Activated T-helper 1 cell treated with Interleukin-2 at 50 U/mL for 16 hours (primary cell): ENCODE measurements at places on chromosomes 11 and 22.

DNA sequence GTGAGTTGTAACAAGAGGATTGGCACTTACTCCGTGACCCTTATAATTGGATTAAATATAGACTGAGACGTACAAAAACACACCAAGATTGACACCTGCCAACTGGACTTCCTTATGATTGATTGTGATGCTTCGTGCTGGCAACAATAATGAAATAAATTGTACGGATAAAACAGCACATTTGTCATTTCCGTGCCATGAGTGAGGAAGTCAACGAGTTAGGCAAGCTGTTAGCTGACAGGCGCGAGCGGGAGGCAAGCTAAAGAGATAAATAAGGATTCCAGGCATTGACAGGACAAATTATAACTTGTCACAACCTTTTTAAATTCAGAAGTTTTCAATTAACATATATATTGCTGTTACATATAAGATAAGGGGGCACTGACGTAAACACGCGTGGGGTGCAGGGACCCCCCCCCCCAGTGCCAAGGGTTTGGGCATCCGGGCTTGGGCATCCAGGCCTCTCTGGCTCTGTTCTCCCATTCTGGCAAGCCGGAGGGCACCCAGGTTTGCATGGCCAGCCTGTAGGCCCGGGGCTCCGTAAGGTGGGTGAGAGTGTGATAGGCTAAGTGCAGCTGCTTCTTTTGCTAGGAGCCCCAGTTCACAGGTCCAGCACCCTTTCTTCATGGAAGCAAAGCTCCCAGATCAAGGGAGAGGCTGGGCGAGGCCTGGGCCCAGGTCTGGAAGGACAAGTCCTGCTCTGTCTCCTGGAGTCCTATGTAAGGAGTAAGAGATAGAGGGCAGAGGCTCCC is 11.2 kb upstream of the PAX6 start:
- no peak for DNase-seq

- no peak for DNase-seq
Observed at GRCh38 chr11:36086366-36086765, 142.5 kb downstream of the LDLRAD3 start.

DNA sequence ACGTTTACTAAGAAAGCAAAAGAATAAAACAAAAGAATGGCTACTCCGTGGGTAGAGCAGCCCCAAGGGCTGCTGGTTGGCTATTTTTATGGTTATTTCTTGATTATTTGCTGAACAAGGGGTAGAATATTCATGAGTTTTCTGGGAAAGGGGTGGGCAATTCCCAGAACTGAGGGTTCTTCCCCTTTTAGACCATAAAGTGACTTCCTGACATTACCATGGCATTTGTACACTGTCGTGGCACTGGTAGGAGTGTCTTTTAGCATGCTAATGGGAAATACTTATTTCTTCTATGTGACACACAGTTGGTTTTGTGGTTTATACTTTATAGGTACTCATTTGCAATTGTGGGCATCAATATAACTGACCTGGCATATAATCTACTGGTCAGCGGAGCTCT is 56.3 kb downstream of the SLN start:
- DNase-seq: no peak

DNA sequence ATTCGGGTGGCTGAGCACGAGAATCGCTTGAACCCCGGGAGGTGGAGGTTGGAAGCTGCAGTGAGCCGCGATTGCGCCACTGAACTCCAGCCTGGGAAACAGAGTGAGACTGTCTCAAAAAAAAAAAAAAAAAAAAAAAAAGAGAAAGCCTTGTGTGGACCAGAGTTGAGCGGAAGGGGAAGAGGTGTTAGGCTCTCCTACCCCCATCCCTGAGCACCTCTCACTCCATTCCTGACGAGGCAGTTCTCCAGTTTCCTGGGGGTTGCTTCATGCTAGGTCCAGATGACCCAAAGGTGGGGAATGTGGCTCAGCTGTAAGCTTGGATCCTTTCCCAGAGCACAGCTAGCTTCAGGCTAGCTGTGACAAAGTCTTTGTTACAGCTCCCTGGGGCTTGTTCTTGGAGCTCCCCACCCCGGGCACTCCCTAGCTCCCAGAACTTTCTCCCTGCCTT is 8.8 kb upstream of the DNAL4 start:
- DNase-seq: no peak

- no peak for DNase-seq
Observed at GRCh38 chr11:6012035-6012668, 5.4 kb upstream of the OR56A4 start.

GRCh38 chr22:40712311-40712710 is 33.0 kb downstream of the MCHR1 start:
- DNase-seq: no peak

DNA sequence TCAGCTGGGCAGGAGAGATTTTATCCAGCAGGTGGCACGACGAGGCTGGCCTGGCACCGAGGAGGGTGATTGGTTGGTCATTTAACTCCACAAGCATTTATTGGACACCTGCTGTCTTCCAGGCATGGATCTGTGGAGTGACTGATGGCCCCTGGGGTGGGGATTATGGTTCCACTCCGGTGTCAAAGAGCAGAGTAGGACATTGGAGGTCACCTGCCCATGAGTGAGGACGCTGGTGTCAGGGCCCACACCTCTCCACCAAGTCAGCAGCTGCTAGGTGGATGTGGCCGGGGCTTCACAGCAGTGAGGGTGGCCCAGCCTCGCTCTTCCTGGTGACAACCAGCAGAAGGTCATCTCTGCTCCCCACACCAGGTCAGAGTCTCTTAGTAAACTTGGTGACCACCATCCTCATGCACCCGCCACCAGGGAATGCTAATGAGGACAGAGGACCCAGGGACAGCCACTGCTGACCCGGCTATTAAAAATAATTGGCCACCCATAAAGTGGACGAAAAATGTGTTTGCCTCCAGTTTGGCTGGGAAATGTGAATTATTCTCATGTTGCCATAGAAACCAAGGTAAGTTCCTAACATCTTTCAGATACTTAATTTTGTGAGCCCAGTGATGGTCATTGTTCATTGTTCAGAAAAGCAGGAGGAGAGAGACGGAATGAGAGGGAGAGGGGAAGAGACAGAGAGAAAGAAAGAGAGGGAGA is 428.7 kb downstream of the TBC1D22A start:
- DNase-seq: no peak

- no peak for DNase-seq
Observed at GRCh38 chr22:24433828-24434470, 6.5 kb downstream of the ADORA2A start.

DNA sequence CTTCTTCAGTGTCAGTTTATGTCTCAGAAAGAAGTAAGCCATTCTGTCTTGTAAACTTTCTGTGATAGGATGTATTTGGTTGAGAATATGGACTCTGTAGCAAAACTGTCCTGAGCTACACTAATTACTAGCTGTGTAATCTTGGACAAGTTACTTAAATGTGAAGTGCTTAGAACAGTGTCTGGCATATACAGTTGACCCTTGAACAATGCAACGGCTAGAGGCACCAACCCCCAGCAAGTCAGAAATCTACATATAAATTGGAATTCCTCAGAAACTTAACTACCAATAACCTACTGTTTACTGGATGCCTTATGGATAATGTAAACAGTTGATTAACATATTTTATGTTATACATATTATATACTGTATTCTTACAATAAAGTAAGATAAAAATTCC is 68.7 kb upstream of the GRK2 start:
- DNase-seq: no peak

GRCh38 chr22:43440556-43440955 is 28.7 kb downstream of the MPPED1 start:
- no peak for DNase-seq

DNA sequence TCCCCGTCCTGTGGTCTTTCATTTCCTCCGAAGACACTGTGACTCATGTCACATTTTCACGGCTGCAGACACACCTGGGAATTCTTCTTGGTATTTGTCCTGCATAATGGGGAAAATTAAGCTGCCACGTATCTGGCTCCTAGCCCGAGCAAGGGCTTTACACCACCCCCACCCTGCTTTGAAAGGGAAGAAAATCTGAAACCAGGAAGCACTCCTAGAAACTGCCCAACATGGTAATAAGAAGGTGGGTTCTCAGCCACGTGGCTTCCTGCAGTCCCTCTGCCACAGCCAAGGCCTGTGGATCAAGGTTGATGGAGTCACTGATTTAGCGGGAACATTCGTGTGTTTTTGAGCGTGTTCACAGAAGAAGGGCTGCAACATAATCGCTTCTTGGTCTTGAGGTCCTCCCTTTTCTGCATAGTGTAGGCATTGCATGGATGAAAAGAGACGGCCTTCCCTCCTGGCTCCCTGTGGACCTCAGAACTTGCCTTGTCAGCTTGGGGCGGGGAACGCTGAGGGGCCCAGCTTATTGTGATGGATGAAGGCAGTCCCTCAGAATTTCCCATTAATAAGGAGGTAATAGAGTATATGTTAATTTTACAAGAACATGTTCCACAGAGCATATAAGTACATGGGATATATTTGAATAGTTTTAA is 292.0 kb downstream of the NTM start:
- DNase-seq: no peak

GRCh38 chr22:50072167-50072555 is 13.1 kb downstream of the MLC1 start:
- DNase-seq: no peak

DNA sequence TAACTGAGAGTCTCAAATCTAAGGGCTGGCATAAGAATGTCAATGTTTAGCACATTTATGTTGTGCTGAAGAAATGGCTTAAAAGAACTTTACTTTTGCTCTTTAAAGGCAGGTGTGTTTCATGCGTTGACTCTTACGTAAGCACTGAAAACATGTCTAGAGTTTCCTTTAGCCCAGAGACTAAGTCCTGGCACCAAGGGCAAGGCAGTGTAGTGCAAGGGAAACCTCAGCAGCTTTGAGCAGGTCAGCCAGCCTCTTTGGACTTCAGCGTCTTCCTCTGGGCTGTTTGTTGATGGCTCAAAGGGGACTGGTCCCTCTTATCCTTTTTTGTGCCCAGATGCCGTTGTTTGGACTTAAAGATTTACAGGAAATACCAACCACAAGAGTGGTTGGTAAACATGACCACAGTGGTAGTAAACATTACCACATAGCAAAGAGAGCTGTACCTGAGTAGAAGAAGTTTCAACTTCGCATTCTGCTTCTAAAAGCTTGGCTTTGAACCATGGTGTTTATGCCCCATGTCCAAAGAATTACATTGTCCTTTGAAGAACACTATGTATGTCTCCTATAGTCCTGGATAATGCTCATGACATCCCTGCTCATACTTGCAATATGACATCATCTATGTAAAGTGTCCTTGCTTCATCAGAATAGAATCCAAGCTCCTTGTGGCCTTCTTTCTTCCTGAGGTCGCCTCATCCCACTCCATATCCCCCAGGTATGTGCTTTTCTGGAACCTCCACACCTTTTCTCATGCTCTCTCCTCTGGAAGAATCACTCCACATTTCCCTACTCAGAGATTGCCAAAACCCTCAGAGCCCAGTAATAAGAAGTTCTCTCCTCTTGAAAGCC is 23.5 kb downstream of the TENM4 start:
- no peak for DNase-seq

GRCh38 chr22:42816336-42816735 is 40.7 kb downstream of the ARFGAP3 start:
- no peak for DNase-seq

DNA sequence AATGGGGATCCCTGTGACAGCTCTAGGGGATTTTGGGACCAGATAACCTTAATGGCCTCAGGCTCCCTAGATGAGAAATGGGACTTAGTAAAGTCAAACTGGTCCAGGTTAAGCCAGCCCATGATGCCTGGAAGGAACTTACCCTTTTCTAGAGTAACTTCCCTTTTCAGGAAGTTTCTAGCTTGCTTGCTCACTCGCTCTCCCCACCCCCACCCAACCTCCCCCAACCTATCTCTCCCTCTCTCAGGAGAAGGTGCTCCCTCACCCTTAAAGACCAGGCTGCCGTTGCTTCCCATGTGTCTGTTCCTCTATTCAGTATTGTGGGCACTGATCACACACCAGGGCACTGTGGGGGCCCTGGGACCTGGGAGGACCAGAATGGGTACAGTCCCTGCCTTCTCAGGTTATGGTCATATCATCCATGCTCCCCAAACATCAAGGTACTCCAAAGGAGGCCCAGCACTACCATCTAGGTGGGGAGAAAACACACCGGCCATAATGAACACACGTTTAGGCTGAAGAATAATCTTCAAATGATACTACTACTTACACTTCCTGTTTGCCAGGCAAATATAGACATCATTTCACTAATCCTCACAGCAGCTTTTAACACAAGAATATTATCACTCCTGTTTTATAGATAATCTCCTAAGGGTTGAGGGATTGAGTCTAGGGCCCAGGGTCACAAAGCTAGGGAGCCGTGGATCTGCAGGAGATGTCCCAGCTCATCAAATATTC is 18.2 kb downstream of the KCNQ1OT1 start:
- DNase-seq: no peak
